ENCODE measurements at places on chromosomes 5 and 9.

DNA sequence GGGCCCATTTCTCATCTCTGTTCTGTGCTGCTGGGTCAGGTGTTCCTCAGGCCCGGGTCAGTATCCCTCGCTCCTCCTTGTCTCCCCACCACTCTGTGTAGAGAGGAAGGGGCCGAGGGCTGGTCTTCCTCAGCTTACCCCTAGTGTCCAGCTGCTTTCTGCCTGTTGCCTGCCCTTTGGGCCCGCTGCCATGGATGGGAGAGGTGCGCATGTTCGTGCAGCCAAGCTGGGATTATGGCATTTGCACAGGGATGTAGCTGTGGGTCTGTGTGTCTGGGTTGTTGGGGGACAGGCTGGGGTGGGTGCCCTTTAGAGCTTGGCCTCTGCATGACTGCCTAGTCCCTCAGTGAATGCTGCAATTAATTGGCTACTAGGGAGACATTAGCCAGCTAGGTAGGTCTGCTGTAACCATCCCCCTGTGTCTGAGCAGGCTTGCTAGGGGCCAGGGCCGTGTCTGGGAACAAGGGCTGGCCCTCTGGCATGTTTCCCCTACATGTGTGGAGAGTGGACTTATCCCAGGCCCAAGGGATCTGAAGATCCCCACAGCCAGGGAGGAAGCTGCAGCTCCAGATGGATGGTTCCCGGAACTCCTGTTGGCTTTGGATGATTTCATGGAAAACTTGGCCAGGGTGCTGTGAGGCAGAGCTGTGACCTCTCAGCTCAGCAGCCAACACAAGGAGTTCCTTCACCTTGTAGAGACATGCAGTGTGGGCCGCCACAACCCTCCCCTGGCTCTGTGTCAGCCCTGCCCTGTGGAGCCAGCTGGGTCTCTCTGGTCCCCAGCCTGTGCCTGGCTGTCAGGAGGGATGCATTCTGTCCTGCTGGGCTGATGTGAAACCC, 161.9 kb downstream of the MACROH2A1 start:
- no peak for DNase-seq

DNA sequence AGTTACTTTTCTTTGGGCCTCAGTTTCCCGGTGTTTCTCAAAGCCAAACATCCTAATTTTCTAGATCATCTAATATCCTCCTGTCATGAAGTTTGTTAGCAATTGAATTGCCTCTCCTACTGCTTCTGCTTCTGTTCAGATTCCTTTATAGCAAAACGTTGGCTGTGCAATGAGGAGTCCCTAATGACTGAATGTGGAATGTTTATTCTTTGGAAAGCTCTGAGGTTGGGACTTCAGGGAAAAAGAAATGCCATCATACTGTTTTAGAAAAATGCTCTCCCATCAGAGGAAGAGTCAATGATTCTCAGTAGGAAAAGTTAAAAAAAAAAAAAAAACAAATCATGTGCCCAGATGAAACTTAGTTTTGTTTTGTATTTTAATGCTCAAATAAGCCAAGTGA, 268.7 kb upstream of the PAPPA start:
- DNase-seq = no peak

GRCh38 chr5:149298163-149298562, 26.5 kb downstream of the AFAP1L1 start:
- no peak for DNase-seq

DNA sequence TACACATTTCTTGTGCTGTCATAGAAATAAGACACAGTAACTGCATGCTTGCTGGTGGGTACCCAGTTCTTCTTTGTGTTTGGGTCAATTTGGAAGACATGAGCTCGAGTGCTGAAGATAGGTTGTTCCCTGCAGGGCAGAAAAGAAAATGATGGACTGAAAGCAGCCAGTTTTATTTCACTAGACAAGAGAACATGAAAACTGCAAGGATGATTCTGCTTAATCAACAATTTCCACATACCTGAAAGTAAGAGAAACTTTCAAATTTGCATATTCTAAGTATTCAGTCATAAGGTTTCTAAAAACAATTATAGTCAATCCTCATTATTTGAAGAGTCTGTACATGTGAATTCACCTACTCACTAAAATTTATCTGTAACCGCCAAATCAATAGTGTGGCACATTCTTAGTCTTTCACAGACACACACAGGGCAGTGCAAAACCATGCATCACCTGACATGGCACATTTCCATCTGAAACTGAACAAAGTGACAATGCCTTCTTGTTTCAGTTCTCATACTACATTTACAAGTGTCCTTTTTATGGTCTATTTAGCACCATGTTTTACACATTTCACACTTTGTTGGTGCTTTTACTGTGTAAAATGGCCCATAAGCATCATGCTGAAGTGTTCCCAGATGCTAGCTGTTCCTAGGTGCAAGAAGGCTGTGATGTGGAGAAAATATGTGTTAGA, 56.9 kb downstream of the HOMER1 start:
- no peak for DNase-seq

Data from NCI-H510A treated with DMSO at 0.1 percent for 48 hours (cell line).